ENCODE measurements at places on chromosomes 13 and 19. TPM values are rescaled to one million over a fixed set of nuclear protein-coding genes. Genes with fewer than 3 reads are reported as not detected.

- peak; percentile 93 for DNase-seq
Measured at GRCh38 chr13:114128624-114129522, 3.5 kb downstream of the RASA3 start.

The CD209 gene
- total RNA-seq = not detected

The MBD3L3 gene
- not detected for total RNA-seq

GRCh38 chr13:99153219-99153618, 47.4 kb upstream of the UBAC2 start:
- DNase-seq = no peak

GRCh38 chr13:41802043-41802683, 158.7 kb downstream of the VWA8 start:
- DNase-seq = no peak

The CEACAM1 gene
- 0.97 TPM for total RNA-seq

The GATAD2A gene
- 57.0 TPM for total RNA-seq

GRCh38 chr19:16496613-16496983, 404 bp downstream of the C19orf44 start:
- peak; percentile 68 for DNase-seq

The MUC16 gene
- total RNA-seq = under 0.01 TPM

The EIF3K gene
- 257 TPM for total RNA-seq

The NKPD1 gene
- total RNA-seq = under 0.01 TPM

The ZNF626 gene
- 13.4 TPM for total RNA-seq

- DNase-seq = no peak
Measured at GRCh38 chr13:60229708-60230272, 66.1 kb upstream of the DIAPH3 start.

- no peak for DNase-seq
Measured at GRCh38 chr13:73844986-73845385, 289.2 kb downstream of the KLF12 start.

The APLP1 gene
- 3.5 TPM for total RNA-seq

- DNase-seq = no peak
Measured at GRCh38 chr19:48598996-48599700, 7.4 kb upstream of the SPACA4 start.

DNA sequence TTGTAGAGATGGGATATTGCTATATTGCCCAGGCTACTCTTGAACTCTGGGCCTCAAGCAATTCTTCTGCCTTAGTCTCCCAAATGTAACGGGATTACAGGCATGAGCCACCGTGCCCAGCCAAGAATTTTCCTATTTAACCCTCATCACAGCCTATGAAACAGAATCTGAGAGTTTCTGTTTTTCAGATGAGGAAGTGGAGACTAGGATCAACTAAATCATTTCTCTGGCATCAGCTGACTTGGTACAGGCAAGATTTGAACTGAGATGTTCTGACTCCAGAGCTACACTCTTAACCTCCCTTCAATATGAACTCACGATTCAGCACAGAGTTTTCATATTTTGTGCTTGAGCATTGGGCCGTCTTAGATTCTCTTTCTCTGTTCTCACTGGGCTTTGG, 8.1 kb downstream of the ZNF460 start:
- no peak for DNase-seq

- DNase-seq = no peak
Measured at GRCh38 chr19:37953171-37953917, 46.3 kb downstream of the SIPA1L3 start.

DNA sequence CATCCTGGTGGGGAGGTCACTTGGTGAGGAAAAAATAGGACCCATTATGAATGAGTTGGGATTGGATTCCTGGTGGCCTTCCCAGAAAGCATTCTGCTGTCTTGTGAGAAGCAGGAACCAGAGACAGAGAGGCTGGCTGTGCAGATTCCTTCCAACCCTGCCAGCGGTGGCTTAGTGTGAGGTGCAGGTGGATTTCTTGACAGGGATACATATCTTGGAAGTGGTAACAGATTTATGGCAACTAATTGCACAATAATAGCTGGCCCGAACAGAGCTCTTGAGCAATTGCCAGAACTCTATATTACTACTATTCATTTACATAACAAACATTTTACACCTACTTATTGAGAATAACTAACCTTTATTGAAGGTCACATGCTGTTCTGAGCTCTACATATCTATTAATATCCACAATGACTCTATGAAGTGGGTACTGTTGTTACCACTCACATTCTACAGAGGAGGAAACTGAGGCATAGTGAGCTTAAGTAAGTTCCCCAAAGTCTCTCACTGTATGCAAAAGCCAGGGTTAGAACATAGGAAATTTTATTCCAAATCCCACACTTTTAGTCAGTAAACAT, 173.9 kb upstream of the SERP2 start:
- DNase-seq = peak; percentile 63

DNA sequence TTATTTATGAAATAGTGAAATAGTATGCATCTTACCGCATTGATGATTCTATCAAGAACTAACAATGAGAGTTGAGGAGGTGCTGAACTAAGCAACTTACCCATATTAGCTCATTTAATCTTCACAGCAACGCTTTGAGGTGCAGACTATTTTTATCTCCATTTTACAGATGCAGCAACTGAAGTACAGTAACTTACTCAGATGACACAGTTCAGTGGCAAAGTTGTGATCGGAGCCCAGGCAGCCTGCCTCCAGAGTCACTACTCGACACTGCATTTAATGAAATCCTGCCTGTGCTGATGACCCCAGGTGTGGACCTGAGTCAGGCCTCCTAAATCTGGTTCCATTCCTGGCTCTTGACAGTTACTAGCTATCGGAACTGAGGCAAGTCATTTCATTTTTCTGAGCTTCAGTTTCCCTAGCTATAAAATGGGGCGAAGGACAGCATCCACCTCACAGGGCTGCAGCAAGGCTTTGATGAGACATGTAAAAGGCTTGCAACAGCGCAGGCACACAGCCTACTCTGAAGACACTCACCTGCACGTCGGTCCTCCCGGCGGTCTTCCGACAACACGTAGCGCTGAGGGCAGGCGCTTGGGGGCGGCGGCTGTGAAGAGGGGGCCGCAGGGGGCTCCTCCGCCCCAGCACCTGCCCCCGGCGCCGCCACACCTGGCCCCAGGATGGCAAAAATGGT, 1.5 kb downstream of the MYPOP start:
- DNase-seq = no peak
